ELR (cell line): ENCODE measurements at places on chromosomes 12 and 14.

DNA sequence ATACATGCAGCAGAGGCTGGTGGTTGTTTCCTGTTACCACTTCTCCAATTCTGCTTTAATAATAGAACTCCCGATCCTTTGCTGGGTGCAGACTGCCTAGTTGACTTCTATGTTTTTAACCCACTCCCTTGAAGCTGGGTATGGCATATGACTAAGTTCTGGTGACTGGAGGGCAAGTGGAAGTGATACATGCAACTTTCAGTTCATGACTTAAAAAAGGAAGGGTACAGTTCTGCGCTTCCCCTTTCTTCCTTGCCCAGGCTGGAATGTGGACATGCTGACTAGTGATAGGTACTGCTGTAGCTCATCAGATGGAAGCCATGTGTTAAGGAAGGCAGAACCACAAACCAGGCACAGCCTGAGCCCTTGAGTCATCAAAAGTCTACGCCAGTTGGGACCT is 2.4 kb upstream of the A2M start:
- peak; percentile 8 for DNase-seq

GRCh38 chr12:23887055-23887835 is 62.2 kb downstream of the SOX5 start:
- DNase-seq: no peak

DNA sequence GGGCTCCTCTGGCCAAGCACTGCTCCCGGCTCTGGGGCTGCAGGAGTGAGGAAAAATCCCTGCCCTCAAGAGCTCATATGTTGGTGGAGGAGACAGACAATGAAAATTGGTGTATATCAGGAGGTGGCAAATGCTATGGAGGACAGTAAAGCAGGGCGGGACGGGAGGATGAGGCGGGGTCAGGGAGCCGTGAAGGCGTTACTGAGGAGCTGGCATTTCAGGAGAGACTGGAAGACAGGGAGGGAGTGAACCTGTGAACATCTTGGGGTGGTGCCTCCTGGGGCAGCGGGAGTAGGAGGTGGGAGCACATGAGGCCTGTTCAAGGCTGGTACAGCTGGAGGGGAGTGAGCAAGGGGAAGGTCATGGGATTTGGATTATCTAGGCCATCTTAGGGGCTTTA is 26.6 kb downstream of the TSPAN9 start:
- no peak for DNase-seq

- no peak for DNase-seq
Observed at GRCh38 chr14:30580616-30581282, 21.8 kb downstream of the G2E3 start.

DNA sequence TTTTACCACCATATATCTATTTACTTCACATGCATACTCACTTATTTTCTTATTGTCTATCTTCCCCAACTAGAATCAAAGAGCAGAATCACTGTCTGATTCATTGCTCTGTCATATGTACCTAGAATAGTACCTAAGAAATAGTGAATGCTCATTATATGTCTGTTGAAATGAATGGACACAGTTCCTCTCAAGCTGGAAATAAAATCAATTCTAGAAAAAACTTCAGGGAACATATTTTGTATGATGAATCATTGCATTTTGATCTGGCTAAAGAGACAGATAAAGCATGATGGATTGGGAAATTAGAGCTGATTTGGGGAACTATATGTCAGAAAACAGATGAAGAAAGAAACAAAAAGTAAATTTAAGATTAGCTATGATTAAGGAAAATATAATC is 623.3 kb downstream of the C12orf50 start:
- DNase-seq: no peak

- no peak for DNase-seq
Observed at GRCh38 chr12:28828318-28828717, 320.8 kb upstream of the FAR2 start.

DNA sequence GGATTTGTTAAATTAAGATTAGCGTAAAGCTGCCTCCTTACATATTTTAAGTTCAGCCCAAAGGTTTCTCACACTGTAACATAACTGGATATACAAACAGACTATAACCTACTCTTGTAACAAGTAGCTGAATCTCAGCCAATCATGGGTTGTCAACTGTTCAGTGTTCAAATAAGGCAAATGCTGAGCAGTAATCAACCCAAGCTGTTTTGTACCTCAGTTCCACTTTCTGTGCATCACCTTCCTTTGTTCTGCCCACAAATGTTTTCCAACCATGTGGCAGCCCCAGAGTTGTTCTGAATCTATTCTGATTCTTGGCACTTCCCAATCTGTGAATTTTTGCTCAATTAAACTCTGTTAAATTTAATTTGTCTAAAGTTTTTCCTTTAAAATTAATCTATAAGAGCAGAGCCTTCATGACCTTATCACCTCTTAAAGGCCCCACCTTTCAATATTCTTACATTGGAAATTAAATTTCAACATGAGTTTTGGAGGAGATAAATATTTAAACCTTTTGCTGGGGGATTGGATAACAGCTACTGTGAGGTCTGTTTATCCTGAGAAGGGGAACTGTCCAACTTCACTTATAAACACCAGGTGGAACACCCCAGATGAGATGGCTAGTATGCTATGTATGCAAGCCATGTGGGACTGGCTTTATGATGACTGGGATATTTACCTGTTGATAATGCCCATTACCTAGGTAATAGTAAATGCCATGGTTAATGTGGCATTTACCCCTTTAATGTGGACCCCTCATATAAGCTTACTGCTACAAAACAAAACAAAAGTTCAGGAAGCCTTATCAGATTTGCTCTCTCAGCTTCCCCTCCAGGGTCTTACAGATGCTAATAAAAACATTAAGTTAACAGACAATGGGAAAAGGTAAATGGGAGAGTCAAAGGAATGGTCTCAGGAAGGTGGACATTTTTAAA is 42.2 kb upstream of the ARID2 start:
- DNase-seq: no peak

- DNase-seq: peak; percentile 49
Observed at GRCh38 chr12:42326541-42327226, 717 bp downstream of the PPHLN1 start.

- peak; percentile 22 for DNase-seq
Observed at GRCh38 chr14:90114554-90114953, 52.8 kb downstream of the KCNK13 start.
